ENCODE measurements at places on chromosomes 2 and 18.

GRCh38 chr2:61044636-61045035, 21.0 kb upstream of the SANBR start:
- H3K36me3 ChIP-seq = peaks cover 31% of the 10 kb centered on the region
- H3K27ac ChIP-seq = no peak overlapping the region
- no peak overlapping the region for H3K4me3 ChIP-seq
- no peaks in the 10 kb centered on the region for H3K4me1 ChIP-seq

- no peak overlapping the region for H3K27ac ChIP-seq
- no peaks in the 10 kb centered on the region for H3K4me1 ChIP-seq
- H3K36me3 ChIP-seq = no peaks in the 10 kb centered on the region
- DNase-seq = no peak
- no peak overlapping the region for H3K4me3 ChIP-seq
- no peaks in the 10 kb centered on the region for H3K27me3 ChIP-seq
Observed at GRCh38 chr2:62267696-62268095, 71.8 kb downstream of the B3GNT2 start.

DNA sequence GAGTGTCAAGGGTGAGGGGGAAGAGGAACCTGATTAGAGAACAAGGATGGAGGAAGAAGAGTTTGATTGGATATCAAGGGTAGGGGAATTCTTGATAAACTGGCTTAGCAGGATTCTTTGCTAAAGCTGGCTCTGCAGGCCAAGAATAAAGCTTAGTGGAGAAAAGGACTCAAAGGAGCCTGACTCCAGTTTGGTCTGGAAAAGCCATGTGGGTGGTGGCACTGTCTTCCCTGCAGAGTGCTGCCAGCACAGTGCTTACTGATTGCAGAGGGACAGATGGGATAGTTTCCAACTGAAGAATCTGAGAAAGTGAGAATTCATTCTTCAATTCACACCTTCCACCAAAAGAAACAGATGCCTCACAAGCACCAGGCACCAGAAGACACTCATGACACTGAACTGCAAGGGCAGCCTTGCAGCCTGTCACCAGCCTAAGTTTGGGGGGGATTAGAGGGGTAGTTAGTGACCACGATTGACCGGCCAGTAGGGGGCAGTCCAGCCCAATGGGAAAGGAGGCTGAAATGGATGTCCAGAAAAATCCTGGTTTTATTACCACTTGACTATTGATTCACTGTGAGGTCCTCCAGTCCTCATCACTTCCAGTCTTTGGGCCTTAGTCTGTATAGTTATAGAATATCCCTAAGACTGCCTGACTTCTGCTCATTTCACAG, 334.5 kb downstream of the SMAD2 start:
- peaks cover 18% of the 10 kb centered on the region for H3K27me3 ChIP-seq
- no peaks in the 10 kb centered on the region for H3K4me1 ChIP-seq
- H3K36me3 ChIP-seq = no peaks in the 10 kb centered on the region

DNA sequence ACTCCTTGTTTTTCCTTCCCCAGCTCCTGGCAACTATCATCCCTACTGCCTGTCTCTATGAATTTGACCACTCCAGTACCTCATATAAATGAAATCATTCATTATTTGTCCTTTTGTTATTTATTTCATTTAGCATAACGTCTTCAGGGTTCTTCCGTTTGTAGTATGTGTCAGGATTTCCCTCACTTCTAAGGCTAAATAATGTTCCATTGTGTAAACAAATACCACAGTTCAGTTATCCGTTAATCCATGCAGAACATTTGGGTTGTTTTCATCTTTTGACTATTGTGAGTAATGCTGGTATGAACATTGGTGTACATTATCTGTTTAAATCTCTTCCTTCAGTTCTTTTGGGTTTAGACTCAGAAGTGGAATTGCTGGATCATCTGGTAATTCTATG, 18.8 kb downstream of the DYNC2LI1 start:
- H3K4me3 ChIP-seq = no peak overlapping the region
- H3K27ac ChIP-seq = no peak overlapping the region
- peaks cover 4% of the 10 kb centered on the region for H3K36me3 ChIP-seq

- H3K36me3 ChIP-seq = no peaks in the 10 kb centered on the region
- no peaks in the 10 kb centered on the region for H3K27me3 ChIP-seq
- H3K4me1 ChIP-seq = no peaks in the 10 kb centered on the region
- no peak for DNase-seq
- H3K4me3 ChIP-seq = no peak overlapping the region
- H3K27ac ChIP-seq = no peak overlapping the region
Observed at GRCh38 chr2:144194326-144195071, 325.4 kb downstream of the ZEB2 start.

All from SJSA1 (cell line).